ENCODE measurements at places on chromosomes 16 and 17. TPM values are rescaled to one million over a fixed set of nuclear protein-coding genes. Genes with fewer than 3 reads are reported as not detected.

HS3ST4 gene
- total RNA-seq: not detected

CLDN6 gene
- not detected for total RNA-seq

OR1A1 gene
- not detected for total RNA-seq

MYH13 gene
- total RNA-seq: not detected

MARVELD3 gene
- not detected for total RNA-seq

TNFRSF17 gene
- not detected for total RNA-seq

CLEC3A gene
- total RNA-seq: not detected

ASIC2 gene
- total RNA-seq: not detected

EVI2A gene
- total RNA-seq: 10.6 TPM

TAC4 gene
- total RNA-seq: not detected

KRT39 gene
- not detected for total RNA-seq

C17orf78 gene
- not detected for total RNA-seq

CACNG5 gene
- not detected for total RNA-seq

MC1R gene
- total RNA-seq: 2.5 TPM

IL21R gene
- 1.3 TPM for total RNA-seq

TRPV3 gene
- 0.88 TPM for total RNA-seq

ZACN gene
- not detected for total RNA-seq

All from omental fat pad (tissue), 4 donors.